ENCODE measurements at places on chromosomes 1 and 21. TPM values are rescaled to one million over a fixed set of nuclear protein-coding genes. Genes with fewer than 3 reads are reported as not detected.

C1orf116 gene
- not detected for total RNA-seq

TOMM40L gene
- 16.0 TPM for total RNA-seq

KRTAP6-2 gene
- total RNA-seq, result not detected

CYYR1 gene
- not detected for total RNA-seq

VSIG8 gene
- total RNA-seq, result not detected

CSMD2 gene
- not detected for total RNA-seq

SLC22A15 gene
- total RNA-seq, result 3.3 TPM

ARMH1 gene
- total RNA-seq, result 7.9 TPM

DUSP12 gene
- 37.3 TPM for total RNA-seq

PGLYRP4 gene
- total RNA-seq, result not detected

DDR2 gene
- total RNA-seq, result 0.41 TPM

ARHGAP29 gene
- not detected for total RNA-seq

MMP23B gene
- 8.7 TPM for total RNA-seq

WNT9A gene
- total RNA-seq, result not detected

CYP2J2 gene
- not detected for total RNA-seq

LCK gene
- 135 TPM for total RNA-seq

LCE2C gene
- not detected for total RNA-seq

ARPC5 gene
- 132 TPM for total RNA-seq

USP16 gene
- 34.2 TPM for total RNA-seq

FNDC10 gene
- total RNA-seq, result 2.7 TPM

LAMC2 gene
- total RNA-seq, result 0.38 TPM

CHRM3 gene
- total RNA-seq, result not detected

NEGR1 gene
- total RNA-seq, result not detected

KRTAP13-2 gene
- not detected for total RNA-seq

CCDC185 gene
- not detected for total RNA-seq

SPRR2B gene
- not detected for total RNA-seq

SLC5A3 gene
- 26.6 TPM for total RNA-seq

FAM43B gene
- not detected for total RNA-seq

PTGS2 gene
- total RNA-seq, result not detected

HLCS gene
- 20.9 TPM for total RNA-seq

AKNAD1 gene
- total RNA-seq, result not detected

SYDE2 gene
- total RNA-seq, result not detected

MATN1 gene
- total RNA-seq, result not detected

CFHR2 gene
- not detected for total RNA-seq

RPL22 gene
- 589 TPM for total RNA-seq

LBR gene
- total RNA-seq, result 288 TPM

S1PR1 gene
- not detected for total RNA-seq

MYOM3 gene
- not detected for total RNA-seq

NCF2 gene
- 13.5 TPM for total RNA-seq

SLC5A9 gene
- total RNA-seq, result not detected

SIPA1L2 gene
- 7.8 TPM for total RNA-seq

ALPL gene
- total RNA-seq, result not detected

UBE2G2 gene
- total RNA-seq, result 141 TPM

ACTA1 gene
- total RNA-seq, result not detected

FMO3 gene
- total RNA-seq, result not detected

ITLN2 gene
- total RNA-seq, result not detected

LAD1 gene
- total RNA-seq, result not detected

PTP4A2 gene
- 196 TPM for total RNA-seq

MAGOH gene
- 87.3 TPM for total RNA-seq

PALMD gene
- total RNA-seq, result not detected

PRR9 gene
- total RNA-seq, result not detected

BATF3 gene
- total RNA-seq, result 3.1 TPM

SH2D5 gene
- 0.68 TPM for total RNA-seq

KRTAP11-1 gene
- not detected for total RNA-seq

ZNF678 gene
- total RNA-seq, result 19.7 TPM
